ENCODE measurements at places on chromosomes 2 and 18.

- DNase-seq: no peak
Measured at GRCh38 chr18:71250191-71250590, 961.3 kb downstream of the SOCS6 start.

DNA sequence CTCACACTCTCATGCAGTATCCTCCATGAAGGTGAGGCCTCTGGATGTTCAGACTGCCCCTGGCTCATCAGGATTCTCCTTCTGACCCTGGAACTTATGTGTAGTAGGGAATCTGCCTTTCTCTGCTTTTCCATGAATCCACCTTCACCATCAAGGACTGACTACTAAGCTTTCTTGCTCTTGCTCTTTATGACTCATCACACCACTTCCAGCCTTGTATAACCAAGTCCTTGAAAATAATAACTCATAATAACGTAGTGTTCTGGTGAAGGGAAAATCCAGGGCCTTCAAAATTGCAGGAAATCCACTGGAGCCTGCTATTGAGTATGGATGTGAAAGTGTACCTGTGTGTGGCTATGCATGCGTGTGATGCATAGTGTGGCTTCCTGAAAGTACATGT, 11.3 kb upstream of the KCNS3 start:
- no peak for DNase-seq

DNA sequence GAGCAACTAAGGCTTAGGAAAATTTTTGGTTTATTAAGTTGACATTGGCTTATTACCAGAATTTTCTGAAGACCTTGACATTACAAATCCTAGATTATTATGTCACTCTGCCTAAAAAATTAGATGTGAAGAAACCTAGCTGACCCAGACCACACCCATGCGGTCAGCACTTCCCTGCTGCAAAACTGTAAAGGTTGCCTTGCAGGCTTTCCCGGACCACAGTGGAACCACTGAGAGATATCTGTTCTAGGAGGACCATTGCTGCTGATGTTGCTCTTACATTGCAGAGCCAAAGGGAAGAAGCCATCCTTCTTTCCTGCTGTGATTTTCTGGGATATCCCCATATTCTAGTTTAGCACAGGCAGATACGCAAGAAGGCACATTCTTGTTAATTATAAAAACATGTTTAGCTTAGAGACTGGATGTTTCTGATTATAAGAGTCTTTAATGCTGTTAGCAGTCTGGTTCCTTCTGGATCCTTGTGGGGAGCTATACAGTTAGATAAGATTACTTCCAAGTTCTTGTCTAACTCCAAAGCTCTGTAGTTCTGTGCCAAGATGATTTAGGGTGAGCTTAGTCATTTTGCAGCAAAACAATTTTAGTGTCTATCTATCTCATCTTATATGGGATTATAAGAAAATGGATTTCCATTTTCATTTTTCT, 70.2 kb downstream of the AOX1 start:
- DNase-seq: no peak

- DNase-seq: no peak
Measured at GRCh38 chr2:31131871-31132270, 6.4 kb downstream of the GALNT14 start.

- DNase-seq: no peak
Measured at GRCh38 chr18:37734406-37734805, 168.8 kb upstream of the CELF4 start.

DNA sequence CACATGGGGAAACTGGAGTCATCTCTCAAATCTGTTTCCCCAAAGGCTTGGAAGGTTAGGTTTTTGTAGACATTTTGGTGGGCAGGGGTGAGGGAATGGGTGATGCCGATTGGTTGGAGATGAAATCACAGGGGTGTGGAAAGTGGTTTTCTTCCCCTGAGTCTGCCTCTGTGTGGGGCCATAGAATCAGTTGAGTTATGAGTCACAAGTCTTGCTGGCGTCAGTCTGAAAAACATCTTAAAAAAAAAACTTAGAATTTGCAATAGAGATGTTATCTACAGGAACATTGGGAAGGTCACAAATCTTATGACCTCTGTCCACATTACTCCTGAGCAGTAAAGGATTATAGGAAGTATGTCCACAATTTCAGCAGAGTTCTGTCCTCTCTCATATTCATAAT, 314.6 kb downstream of the CNTNAP5 start:
- DNase-seq: no peak

Data from stimulated activated CD4-positive, alpha-beta T cell treated with anti-CD3 and anti-CD28 coated beads, Interleukin-12 subunit alpha, Interleukin-12 subunit beta, amount 100 ng/mL, for 24 hours (primary cell).